GM10248 (cell line): ENCODE measurements at places on chromosomes 1 and 21.

DNA sequence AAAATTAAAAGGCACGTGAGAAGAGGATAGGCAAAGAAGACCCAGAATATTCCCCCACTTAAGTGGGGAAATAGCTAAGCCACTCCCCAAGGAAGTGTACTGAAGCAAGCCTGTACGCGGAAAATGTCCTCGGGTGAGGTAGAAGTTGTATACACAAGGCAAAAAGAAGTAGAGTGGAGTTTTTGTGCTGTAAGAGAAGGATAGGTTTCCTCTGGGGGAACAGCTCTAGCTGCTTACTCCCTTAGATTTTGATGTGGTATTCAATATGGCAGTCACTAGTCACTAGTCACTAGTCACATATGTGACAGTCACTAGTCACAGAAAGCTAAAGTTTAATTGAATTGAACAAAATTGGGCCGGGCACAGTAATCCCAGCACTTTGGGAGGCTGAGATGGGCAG, 7.6 kb downstream of the TXNIP start:
- DNase-seq, result no peak

- DNase-seq, result no peak
Measured at GRCh38 chr1:82168482-82168881, 367.7 kb downstream of the ADGRL2 start.

DNA sequence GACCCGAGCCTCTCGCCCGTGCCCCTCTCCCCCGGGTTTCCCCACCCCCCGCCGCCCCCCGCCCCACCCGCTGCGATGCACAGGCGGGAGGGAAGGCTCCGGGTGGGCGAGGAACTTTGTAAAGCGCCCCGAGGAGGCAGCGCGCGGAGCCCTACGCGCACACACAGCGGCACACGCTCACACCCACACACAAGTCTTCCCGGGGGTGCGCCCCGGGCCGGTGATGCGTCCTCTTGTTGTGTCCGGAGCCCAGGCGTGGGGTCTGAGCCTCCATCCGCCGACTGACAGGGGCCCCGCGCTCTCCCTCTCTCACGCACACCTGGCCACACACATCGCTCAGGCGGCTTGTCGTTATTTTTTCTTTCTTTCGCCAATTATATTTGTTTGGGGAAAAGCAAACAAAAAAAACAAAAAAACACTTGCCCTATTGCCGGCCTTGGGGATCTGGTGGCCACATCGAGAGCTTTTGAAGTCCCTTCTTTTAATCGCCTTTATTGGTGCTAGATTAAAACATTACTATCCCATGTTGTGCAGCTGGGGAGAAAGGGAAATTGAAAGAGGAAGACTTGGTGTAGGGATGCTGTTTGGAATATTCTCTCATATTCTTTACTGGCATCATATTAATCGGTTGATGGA, 770 bp downstream of the NTNG1 start:
- peak; percentile 41 for DNase-seq

GRCh38 chr1:156193208-156193487, 756 bp upstream of the SLC25A44 start:
- no peak for DNase-seq

- no peak for DNase-seq
Measured at GRCh38 chr21:29082046-29082815, 8.8 kb upstream of the CCT8 start.

- no peak for DNase-seq
Measured at GRCh38 chr1:228742281-228742860, 7.1 kb downstream of the RHOU start.

DNA sequence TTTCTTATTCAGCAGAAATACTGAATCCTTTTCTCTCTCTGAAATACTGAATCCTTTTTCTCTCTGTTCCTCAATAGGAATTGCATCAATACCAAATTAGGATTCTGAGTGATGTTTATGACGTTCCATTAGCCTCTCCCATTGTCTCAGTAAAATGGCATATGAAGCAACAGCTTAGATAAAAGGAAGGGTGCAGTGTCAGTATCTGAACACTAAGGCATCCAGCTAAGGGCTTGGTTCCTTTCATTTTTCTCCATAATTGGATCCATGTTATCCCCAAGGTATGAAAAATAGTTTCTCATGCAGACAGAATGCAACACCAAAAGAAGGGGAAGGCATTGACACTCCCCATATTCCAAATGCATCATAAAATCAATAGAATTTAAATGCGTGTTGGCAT, 61.5 kb upstream of the RAVER2 start:
- no peak for DNase-seq

DNA sequence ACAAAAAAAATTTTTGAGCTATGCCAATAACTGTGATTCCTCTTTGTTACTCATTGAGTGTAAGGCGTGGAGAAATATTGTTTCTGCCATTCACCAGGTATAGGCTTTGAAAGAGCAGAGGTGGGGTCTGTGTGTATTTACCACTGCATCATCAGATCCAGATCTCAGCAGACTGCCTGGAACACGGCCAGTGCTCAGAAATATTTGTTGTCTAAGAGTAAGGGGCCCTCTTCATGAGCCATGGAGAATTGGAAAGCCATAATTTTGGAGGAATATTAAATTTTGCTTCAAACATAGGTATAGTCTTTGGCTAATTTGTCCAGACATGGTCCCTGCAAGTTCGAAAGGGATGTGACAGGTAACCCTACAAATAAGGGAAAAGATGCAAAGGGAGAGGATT, 231.3 kb upstream of the IRF2BP2 start:
- DNase-seq, result no peak

DNA sequence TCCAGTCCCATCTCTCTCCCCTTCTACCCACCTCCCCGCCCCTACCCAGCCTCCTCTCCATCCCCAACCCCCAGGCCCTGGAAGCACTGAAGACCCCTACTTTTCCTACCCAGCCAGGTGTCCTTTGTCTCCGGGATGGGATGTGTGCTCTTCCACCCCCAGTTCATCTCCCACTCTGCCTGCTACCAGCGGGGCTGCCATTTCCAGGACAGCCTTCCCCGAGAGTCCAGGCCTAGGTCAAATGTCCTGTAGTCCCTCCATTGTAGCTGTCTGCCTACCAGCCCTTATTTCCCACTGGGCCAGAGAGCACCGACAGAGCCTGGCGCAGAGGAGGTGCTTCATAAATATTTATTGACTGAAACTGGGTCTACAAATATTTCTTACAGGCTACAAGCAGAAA, 72.0 kb upstream of the TLR5 start:
- no peak for DNase-seq

GRCh38 chr1:31621498-31621820, 4.0 kb downstream of the HCRTR1 start:
- DNase-seq, result no peak

DNA sequence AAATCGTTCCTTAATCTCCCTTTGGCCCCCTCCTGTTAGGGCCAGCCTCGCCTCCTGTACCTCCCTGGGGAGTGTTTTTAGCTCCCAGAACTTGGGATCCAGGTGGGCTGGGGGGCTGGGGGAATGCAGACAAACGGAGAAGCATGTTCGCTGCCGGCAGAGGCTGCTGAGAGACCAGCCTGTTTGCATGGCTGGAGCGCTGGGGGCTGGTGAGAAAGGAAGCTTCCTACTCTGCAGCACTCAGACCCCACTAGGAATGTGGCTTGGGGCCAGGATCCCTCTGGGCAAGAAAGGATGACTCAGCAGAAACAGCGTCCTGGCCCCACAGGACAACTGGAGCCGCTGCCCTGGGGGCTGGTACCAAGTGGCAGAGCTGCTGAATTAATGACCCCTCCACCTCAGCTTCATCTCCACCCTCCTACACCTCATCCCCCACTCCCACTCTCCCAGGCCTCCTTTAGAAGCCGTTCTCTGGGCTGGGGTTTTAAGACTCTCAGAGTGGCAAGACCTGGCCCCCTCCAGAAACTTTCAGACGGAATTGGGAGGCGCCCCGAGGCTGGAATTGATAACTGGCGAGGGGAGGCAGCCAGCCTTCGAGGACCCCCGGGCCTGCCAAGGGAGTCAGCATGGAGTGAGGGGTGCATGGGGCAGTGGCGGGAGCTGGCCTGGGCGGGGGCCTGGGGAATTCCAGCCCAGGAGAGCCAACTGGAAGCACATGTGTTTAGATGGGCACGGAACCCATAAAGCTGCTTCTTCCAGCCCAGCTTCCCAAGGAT, 28.5 kb upstream of the EPS8L3 start:
- DNase-seq, result no peak

- DNase-seq, result no peak
Measured at GRCh38 chr1:178692564-178693327, 32.3 kb upstream of the RALGPS2 start.

GRCh38 chr1:54982739-54983138, 2.3 kb downstream of the TMEM61 start:
- no peak for DNase-seq

DNA sequence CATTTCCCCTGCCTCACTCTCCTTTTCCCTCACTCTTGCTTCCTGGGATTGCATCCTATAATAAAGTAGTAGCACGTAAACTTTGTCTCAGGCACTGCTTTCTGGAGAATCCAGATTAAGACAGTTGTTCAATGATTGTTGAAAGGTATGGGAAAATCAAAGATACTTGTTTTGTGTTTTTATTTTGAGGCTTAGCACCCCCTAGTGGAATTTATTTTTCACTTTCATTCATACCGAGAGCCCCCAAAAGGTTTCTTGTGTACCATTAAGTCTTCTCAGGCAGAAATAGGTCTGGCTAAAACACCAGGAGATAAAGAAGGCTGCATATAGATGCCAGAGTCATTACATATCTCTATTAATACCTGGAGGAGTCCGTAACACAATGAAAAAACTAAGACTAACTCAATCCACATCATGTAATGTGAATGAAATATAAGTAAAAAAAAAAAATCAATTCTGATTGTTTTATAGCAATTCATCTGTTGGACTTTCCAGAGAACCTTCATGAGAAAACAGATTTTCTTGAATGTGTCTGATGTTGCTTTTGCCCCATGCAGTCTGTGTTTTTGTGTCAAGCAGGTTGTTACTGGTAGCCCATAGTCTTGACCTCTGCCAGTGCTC, 103.5 kb downstream of the RPE65 start:
- no peak for DNase-seq

GRCh38 chr1:10651793-10652192, 144.7 kb downstream of the CASZ1 start:
- DNase-seq, result no peak

DNA sequence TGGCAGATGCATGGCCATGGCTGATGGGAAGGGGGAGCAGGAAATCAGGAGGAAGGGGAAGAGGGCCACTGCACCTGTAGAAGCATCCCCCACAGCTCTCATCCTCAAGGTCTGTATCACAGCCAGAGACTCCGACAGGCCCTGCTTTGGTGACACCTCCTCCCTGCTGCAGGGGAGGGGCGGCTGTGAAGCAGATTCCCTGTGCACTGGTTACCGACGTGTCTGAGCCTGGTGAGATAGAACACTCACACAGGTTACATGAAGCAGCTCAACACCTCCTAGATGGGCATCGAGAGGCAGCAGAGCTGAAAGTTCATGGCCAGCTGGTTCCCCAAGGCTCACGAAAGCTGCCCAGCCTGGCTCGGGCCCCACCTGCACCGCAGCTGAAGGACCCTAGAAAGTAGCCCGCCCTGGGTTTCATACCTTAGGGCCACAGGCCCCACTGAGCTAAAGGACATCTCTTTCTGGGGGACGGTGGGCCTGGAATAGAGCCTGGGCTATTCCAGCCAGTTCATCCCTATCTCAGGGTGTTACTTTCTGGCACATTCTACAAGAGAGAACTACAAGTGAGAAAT, 30.2 kb upstream of the AJAP1 start:
- no peak for DNase-seq

DNA sequence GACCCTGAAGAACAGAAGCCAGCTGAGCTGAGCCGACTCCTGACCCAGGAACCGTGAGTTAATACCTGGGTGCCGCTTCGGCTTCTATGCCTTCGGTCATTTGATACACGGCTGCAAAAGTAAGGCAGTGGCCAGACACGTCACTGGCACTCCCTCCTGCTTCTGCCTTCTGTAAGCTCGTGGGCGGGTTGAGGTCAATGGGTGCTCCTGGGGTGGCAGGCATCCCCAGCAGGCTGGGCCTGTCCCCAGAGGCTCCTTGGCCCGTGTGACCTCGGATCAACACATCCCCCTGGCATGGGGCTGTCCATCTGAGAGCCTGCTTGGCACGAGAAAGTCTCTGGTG, 35.7 kb upstream of the COL6A1 start:
- DNase-seq, result no peak
